Melanocyte of skin (primary cell): ENCODE measurements at places on chromosomes 7 and 10. TPM values are rescaled to one million over a fixed set of nuclear protein-coding genes. Genes with fewer than 3 reads are reported as not detected.

The VWA2 gene
- 0.36 TPM in 1 of 2 replicates, not detected in the other for total RNA-seq

The ITIH5 gene
- total RNA-seq = under 0.01 and 1.1 TPM in 2 replicates

The PDE6C gene
- not detected in 2 replicates for total RNA-seq

The MKI67 gene
- total RNA-seq = 40.3 and 43.0 TPM in 2 replicates

The KDM7A gene
- 2.4 and 5.5 TPM in 2 replicates for total RNA-seq

The ADAP1 gene
- 0.34 and 1.1 TPM in 2 replicates for total RNA-seq

The C10orf105 gene
- total RNA-seq = not detected in 2 replicates

The WAC gene
- total RNA-seq = 76.1 and 84.3 TPM in 2 replicates

The NUPR2 gene
- total RNA-seq = not detected in 2 replicates

The VOPP1 gene
- 17.9 and 28.4 TPM in 2 replicates for total RNA-seq

The NKX1-2 gene
- under 0.01 TPM in 1 of 2 replicates, not detected in the other for total RNA-seq

The HMX2 gene
- not detected in 2 replicates for total RNA-seq

The GIMAP7 gene
- total RNA-seq = not detected in 2 replicates

The FEZF1 gene
- not detected in 2 replicates for total RNA-seq

The IKZF1 gene
- total RNA-seq = not detected in 2 replicates

The SPDYE2B gene
- total RNA-seq = not detected in 2 replicates

The PTPRE gene
- total RNA-seq = 0.69 and 3.3 TPM in 2 replicates

The BTBD16 gene
- total RNA-seq = not detected in 2 replicates

The NPY4R2 gene
- not detected in 2 replicates for total RNA-seq

The NPTX2 gene
- total RNA-seq = under 0.01 and 0.31 TPM in 2 replicates

The ZNF736 gene
- 7.9 and 16.7 TPM in 2 replicates for total RNA-seq

The C10orf88 gene
- 6.2 and 8.0 TPM in 2 replicates for total RNA-seq

The PKD2L1 gene
- total RNA-seq = not detected in 2 replicates

The ZCCHC24 gene
- 27.0 and 33.8 TPM in 2 replicates for total RNA-seq

The PDGFA gene
- total RNA-seq = 1.00 and 1.9 TPM in 2 replicates

The CTAGE8 gene
- 0.73 and 1.4 TPM in 2 replicates for total RNA-seq

The FANK1 gene
- total RNA-seq = 0.67 and 2.2 TPM in 2 replicates

The CALCR gene
- under 0.01 TPM in 1 of 2 replicates, not detected in the other for total RNA-seq

The BAIAP2L1 gene
- 14.8 and 24.0 TPM in 2 replicates for total RNA-seq

The UCMA gene
- total RNA-seq = not detected in 2 replicates

The PTPRN2 gene
- under 0.01 TPM in 1 of 2 replicates, not detected in the other for total RNA-seq

The HIP1 gene
- 35.4 and 44.7 TPM in 2 replicates for total RNA-seq

The GNAT3 gene
- total RNA-seq = not detected in 2 replicates

The DCLRE1A gene
- total RNA-seq = 5.9 and 8.0 TPM in 2 replicates

The ZP3 gene
- total RNA-seq = 1.3 and 3.4 TPM in 2 replicates

The LIPK gene
- not detected in 2 replicates for total RNA-seq

The INA gene
- under 0.01 TPM in 1 of 2 replicates, not detected in the other for total RNA-seq

The IL2RA gene
- not detected in 2 replicates for total RNA-seq

The LGI1 gene
- under 0.01 TPM in 1 of 2 replicates, not detected in the other for total RNA-seq

The ELN gene
- 0.36 TPM in 1 of 2 replicates, not detected in the other for total RNA-seq

The CALHM1 gene
- not detected in 2 replicates for total RNA-seq

The VWDE gene
- total RNA-seq = 0.73 TPM in 1 of 2 replicates, not detected in the other

The ARHGAP21 gene
- total RNA-seq = 120 and 138 TPM in 2 replicates

The WASL gene
- total RNA-seq = 16.3 and 19.4 TPM in 2 replicates

The TMEM213 gene
- not detected in 2 replicates for total RNA-seq

The NMT2 gene
- 14.7 and 18.2 TPM in 2 replicates for total RNA-seq

The MNX1 gene
- total RNA-seq = not detected in 2 replicates

The GUSB gene
- total RNA-seq = 35.6 and 40.6 TPM in 2 replicates

The SLC26A5 gene
- total RNA-seq = not detected in 2 replicates

The SH2D4B gene
- under 0.01 TPM in 1 of 2 replicates, not detected in the other for total RNA-seq

The ANKRD61 gene
- total RNA-seq = not detected in 2 replicates

The CUZD1 gene
- total RNA-seq = under 0.01 and 0.36 TPM in 2 replicates
